ENCODE measurements at places on chromosomes 12 and 14.
A peak's percentile ranks its signal among the peaks of the same experiment; 100 is the strongest.

GRCh38 chr12:83575326-83575725 is 888.6 kb downstream of the TMTC2 start:
- no peak for DNase-seq

- no peak for DNase-seq
These were observed 692.7 kb upstream of the MGAT4C start for GRCh38 chr12:86948851-86949250.

DNA sequence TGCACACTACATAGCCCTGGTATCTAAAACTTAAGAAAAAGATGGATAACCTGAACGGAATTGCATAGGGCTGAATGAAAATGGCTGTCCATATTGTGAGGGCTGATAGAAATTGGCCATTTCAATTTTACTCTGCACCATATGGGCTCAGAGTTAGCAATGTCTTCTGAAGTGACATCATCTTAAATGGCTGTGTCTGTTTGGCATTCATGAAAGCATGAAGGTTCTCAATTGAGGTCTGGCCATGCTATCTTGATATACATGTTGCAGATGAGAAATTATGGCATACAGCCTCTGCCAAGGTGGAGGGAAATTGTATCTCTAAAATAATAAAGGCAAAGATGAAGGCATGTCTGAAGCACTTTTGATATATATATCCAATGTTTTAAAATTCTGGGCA is 226.0 kb upstream of the PDE3A start:
- DNase-seq = no peak

DNA sequence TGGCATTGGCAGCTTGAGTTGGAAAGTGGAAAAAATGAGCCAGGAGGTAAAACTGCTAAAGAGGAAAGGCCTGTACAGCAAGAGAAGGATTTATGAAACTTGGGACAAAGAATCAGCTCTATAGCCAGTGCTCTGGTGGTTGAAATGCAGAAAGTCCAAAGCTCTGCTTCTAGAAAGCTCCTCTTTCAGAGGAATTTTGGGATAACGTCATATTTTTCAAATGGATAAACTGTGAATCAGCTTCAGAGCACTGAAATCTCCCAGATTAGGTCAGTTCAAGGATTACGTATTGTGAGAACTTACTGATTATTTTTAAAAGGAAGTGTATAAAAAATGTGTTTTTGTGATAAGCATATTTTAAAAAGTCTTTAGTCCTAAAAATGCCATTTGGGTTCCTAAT is 203.1 kb upstream of the CNOT2 start:
- no peak for DNase-seq

GRCh38 chr12:51381226-51382079 is 9.8 kb downstream of the GALNT6 start:
- DNase-seq = no peak

DNA sequence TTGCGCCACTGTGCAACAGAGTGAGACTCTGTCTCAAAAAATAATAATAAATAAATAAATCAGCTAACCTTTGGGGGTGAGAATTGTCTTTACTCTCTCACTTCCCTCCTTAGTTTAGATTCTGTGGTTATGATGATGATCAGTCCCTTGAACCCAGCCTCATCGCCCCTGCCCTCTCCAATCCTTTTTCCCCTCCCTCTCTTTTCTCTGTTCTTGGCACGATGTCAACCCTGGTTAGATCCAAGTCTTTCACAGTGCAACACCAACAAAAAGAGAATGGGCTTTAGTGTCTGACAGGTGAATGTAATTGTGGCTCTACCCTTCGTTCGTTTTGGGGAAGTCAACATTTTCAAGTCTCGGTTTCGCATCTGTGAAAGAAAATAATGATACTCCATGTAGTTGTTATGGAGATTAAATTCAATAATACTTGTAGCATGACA is 59.0 kb downstream of the NTN4 start:
- DNase-seq = no peak

DNA sequence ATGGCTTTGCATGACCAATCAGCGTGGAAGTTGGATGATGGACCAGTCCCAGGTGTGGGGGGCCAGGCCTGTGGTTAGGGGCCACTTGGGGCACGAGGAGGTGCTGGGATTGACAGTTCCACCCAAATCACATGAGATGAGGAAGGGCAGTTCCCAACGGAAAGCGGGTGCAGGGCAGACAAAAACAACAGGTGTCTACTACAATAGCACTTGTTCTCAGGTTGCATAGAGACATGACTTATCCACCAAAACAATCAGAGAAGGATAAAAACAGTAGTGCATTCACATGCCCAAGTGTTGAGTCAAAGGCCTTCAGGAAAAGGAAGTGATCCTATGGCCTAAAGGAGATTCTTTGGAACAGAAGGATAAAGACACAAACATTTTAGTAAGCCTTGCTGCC is 14.6 kb upstream of the EIF2B2 start:
- DNase-seq = no peak

DNA sequence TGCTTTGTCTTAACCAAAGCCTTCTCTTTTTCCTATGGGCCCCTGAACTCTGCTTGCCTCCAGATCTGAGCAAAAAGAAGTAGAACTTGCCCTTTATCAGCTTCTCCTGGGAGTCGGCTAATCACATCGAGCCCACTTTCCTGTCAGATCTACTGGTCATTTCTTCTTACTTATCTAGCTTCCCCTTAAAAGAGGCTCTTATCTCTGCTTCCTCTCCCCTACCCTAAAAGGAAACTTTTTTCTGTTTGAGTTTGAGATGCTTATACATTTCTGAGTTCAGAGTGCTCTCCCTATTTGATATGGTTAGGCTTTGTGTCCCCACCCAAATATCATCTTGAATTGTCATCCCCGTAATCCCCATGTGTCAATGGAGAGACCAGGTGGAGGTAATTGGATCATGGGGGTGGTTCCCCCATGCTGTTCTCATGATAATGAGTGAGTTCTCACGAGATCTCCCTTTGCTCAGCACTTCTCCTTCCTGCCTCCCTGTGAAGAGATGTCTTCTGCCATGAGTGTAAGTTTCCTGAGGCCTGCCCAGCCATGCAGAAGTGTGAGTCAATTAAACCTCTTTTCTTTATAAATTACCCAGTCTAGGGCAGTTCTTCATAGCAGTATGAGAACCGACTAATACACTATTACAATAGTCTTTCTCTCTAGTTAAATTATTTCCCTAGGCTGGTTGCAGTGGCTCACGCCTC is 114.7 kb upstream of the AMN1 start:
- DNase-seq = no peak

- DNase-seq = no peak
These were observed 74.9 kb downstream of the ALG10 start for GRCh38 chr12:34097213-34097612.

DNA sequence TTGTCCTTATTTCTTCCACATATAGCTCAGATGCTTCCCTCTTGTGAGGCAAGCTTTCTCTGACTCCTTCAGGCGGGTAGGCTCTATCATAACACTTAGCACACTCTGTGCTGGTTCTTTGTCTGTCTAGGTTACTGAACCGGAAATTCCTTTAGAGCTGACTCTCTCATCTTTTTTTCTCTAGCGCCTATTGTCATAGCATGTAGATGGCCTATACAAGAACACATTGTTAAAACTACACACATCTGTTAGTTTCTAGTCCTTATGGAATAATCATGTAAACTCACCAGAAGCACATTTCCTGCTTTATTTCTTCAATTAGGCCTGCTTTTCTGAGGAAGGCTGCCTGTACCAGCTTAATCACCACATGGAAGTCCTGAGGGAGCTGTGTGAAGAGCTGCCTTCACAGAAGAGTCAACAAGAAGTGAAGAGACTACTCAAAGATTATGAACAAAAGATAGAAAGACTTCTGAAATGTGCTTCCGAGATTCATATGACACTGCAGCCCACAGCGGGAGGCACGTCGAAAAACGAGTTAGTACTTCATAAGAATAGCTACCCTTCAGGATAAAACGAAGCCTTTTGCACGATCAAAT is 143.9 kb downstream of the SYNE2 start:
- DNase-seq = no peak

- DNase-seq = no peak
These were observed 79.9 kb downstream of the BCL11B start for GRCh38 chr14:99192028-99192621.

DNA sequence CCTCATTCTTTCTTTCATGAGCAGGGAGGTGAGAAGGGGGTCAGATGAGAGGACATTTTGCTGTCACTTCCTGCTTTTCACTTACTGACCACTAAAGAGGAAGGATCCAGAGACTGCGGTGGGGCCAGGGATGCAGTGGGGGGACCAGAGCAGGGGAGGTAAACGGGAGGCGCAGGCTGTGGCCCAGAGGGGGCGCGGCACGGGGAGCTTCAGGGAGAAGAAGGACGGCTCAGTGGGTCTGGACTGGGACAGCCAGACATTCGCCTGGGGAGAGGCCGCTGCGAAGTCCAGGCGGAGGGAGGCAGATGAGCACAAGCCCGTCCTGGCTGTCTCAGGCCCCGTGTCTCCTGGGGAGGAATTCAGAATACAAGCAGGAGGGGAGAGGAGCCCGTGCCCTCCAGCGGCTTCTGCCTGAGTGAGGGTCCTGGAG is 41.2 kb downstream of the SLC6A12 start:
- no peak for DNase-seq

- no peak for DNase-seq
These were observed 78.0 kb downstream of the TMEM260 start for GRCh38 chr14:56657604-56658003.

DNA sequence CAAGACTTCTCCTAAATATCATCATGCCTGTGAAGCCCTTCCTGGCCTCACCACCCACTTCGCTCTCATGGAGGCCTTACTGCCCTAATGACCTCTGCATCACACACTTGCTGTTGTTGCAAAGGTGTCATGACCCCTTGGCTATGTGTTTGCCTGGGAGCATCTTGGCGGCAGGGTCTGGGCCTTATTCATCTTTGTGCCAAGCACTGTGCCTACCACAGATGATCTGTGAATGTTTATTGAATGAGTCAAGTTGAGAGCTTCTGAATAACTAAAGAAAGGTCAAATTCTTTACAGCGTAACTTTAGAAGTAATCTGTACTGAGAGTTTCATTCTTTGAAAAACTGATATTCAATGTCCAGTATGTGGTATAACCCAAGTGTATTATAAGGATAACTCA is 113.3 kb downstream of the TTC8 start:
- no peak for DNase-seq

DNA sequence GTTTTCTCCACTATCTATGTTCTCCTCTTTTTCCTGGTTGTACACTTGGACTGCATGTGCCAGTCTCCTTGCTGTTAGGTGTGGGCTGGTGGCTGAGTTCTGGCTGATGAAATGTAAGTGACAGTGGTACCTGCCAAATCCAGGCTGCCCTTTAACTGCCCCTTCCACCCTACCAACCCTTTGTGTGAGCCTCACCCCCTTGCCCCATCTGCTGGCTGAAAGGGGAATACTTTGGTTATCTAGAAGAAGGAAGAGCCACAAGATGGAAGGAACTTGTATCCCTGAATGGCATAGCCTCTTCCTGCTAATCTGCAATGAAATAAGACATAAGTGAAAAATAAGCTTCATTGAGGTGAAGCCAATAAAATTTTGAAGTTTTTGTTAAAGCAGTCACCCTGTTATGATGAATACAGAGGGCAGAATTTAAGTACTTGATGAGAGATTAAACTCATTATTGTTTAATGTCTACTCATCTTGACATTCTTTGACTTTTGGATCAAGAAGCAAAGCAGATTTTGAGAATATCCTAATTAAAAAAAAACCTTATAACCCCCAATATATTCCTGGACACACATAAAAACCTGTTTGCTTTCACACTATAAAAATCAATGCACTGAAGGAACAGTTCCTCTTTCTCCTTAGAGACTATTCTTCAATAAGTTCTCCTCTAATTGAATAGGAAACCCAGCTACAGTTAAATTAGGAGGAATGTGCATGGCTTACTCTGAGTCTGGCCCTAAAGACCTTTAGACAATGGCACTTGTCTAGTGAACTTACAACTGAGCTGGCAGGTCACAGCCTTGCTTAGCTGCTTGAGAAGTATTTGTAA is 262.6 kb upstream of the BTG1 start:
- no peak for DNase-seq

DNA sequence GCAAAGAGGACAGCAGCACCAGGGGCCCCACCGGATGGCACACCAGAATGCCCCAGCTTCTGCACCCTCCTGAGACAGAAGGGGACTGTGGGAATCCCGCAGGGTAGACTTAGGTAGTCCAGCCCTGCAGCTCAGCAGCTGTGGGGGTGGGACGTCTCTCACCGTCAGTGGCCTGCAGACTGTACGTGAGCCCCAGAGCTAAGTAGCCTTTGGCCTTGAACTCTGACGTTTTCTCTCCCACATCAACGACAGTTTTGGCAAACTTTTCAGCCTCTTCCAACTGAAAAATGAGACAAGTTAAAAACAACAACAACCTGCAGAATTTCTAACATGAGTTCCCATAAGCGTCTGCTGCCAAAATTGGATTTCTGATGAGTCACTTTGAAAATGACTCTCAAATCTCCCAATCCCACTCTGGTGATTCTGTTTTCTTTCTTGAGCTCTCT is 161.4 kb downstream of the TTC7B start:
- DNase-seq = no peak

- no peak for DNase-seq
These were observed 257.2 kb downstream of the NELL2 start for GRCh38 chr12:44618946-44619345.

DNA sequence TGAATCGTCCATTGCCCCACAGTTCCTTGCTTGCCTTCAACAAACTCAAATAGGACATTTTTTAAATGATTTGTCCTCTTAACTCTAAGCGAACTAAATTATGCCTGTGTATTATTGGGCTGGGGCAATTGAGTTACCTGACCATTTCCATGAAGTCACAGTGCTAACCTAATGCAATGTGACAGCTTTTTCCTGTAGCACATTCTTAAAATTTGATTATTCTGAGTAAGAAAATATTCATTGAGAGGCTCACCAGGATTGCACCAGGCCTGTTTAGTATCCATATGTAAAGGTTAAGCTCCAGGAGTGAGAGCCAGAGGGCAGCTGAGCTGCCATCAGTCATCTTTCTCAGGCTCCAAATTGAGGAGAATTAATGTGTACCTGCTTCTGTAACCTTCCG is 90.9 kb downstream of the GPR65 start:
- no peak for DNase-seq

DNA sequence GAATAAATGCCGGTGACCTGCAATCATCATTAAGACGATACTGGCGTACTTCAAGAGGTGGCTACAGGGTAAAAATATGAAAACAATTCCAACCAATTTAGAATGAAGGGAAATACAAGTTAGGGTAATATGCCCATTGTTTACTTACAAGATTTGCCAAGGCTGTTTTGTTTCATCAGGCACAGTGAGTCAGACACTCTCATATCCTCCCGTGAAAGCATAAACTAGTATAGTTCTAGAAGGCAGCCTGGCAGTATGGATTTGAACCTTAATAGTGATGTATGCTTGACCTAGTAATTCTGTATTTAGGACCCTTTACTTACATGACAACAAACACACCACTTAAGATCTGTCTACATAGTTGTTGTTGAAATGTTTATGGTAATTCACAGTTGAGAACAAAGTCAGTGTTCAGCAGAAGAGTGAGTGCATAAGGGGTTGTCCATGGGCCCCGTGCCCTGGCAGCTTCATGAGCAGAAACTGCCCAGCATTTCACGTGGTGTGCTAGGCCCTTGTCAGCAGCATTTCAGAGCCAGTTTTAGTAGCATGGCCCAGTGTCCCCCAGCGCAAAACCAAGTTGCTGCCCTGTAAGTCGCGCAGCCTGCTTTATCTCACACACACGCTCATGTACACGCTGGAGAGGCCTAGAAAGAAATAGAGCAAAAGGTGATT is 80.8 kb downstream of the EP400 start:
- DNase-seq = peak; percentile 79

Measured in anterior cingulate cortex (tissue), 58 donors.